ENCODE measurements at places on chromosomes 1 and 21.
A peak's percentile ranks its signal among the peaks of the same experiment; 100 is the strongest.

GRCh38 chr1:46523496-46524353, 27.7 kb downstream of the KNCN start:
- no peak for DNase-seq

- peak; percentile 14 for DNase-seq
These were observed 85.0 kb upstream of the KCNJ15 start for GRCh38 chr21:38171723-38172344.

DNA sequence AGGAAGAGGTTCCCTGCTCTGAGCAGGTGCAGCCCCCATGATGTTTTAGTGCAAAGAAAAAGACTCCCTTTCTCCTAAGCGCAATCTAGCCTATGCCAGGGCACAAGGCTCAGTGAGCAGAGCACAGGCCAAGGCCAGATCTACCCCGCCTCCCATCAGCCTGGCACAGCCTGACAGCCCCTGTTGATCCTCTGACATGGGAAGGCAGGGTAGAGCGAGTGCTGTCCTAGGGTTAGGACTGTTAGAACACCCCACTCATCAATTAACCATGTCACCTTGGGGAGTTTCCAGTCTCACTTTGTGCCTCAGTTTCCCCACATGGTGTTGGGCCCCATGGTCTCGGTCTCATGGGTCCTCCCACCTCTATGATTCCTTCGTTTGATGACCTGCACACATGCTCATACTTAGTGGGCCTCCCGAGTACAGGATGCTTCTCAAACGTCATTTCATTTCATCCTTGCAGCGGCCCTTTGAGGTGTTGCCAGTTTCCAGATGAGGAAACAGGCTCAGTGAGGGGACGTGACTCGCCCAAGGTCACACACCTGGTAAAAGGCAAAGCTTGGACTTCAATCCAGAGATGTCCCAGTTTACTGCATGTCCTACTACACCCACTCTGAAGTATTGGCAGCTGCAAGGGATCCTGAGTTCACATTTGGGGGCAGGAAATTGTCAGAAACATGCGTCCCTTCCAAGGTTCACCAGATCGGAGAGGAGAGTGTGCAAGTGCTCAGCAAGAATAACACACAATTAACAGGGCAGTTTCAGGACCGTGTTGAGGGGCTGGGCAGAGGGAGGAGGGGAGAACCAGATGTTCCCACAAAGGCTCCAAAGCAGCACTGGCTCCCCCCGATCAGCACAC, 213.3 kb downstream of the TRABD2B start:
- no peak for DNase-seq

- DNase-seq, result peak; percentile 15
These were observed 46.0 kb downstream of the KCNK2 start for GRCh38 chr1:215128504-215128903.

GRCh38 chr21:28776251-28776650, 216.4 kb downstream of the LTN1 start:
- DNase-seq, result peak; percentile 92

- DNase-seq, result no peak
These were observed 365.5 kb downstream of the CAMTA1 start for GRCh38 chr1:7150724-7151280.

DNA sequence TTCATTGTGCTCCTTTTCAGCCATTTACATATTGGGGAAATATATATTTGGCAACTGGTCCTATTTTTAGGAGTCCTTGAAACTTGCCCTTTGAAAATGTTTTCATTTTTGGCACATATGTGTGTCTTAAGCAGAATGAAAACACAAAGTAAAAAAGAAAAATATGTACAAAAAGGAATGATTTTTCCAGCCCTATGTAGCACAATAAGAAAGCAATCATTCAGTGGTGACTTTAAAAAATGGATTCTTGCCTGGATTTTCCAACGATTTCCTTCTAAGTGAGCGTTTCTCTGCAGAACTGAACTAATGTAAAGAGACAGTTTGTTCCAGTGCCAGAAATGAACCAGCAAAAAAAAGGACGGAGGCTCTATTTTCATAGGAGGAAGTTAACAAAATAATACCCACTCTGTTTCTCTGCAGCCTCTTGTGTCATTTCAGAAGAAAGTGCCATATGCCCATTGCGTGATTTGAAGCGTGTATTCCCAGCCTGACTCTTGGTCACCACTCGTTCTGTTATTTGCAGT, 340.1 kb downstream of the SETD4 start:
- DNase-seq, result no peak

GRCh38 chr1:113912594-113913311, 7.6 kb downstream of the DCLRE1B start:
- peak; percentile 75 for DNase-seq

- DNase-seq, result peak; percentile 60
These were observed 18.9 kb downstream of the ARHGEF16 start for GRCh38 chr1:3473381-3473844.

DNA sequence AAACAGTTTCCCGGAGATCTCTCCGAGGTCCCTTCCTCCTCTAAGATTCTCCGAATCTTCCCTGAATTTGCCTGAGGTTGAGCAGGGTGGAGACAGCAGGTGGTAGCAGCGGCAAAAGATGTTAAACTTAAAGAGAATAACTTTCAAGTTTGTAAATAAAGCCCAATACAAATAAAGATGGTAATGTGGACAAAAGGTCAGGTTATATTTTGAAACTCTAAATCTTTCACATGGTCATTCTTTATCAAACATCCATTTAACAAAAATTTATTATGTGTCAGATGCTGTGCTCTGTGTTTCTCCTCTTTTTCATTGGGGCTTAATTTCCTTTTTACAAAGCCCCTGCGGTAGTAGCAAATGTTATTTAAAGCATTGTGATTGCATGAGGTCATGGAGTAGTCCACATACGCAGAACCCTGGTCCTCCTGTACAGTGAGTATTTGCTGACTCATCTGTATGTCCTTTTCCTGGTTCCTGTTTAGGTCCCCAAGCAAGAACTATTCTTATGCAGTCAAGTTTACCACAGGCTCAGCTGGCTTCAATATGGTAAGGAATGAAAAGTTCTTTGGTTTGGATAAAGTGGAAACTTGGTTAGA, 119.2 kb downstream of the ITSN1 start:
- DNase-seq, result peak; percentile 97

GRCh38 chr1:174788981-174789380, 210.8 kb upstream of the CACYBP start:
- DNase-seq, result peak; percentile 85

GRCh38 chr1:17700945-17701810, 54.0 kb upstream of the ACTL8 start:
- no peak for DNase-seq

GRCh38 chr1:24097663-24098062, 14.3 kb downstream of the MYOM3 start:
- no peak for DNase-seq

DNA sequence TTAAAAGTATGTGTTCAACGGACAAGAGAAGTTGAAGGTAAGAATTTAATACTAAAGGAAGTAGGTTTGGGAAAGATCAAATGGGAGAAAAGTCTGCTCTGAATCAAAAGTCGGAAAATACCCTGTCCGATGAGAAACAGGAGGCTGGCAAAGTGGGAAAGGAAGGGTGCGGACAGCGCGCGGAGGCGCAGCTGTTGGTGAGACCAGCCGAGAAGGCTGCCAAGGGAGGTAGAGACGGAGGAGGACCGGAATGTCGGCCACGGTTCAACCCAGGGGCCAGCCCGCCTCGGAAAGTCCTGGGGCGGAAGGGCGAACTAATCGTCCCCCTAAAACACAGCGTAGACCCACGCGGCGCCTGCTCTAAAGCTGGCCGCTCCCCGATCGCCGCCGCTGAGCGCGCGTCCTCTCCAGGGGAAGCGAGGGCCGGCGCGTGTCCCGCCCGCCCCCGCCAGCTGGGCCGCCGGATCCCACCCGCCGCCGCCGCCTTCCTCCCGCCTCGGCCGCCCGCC, 639 bp upstream of the SPATA1 start:
- peak; percentile 71 for DNase-seq

GRCh38 chr1:159983681-159984080, 29.6 kb upstream of the SLAMF9 start:
- no peak for DNase-seq

GRCh38 chr1:91948501-91949355, 473 bp upstream of the BRDT start:
- no peak for DNase-seq

GRCh38 chr21:26425576-26425975, 147.5 kb downstream of the CYYR1 start:
- DNase-seq, result no peak

- DNase-seq, result no peak
These were observed 92.1 kb upstream of the LRRN2 start for GRCh38 chr1:204777591-204777990.

DNA sequence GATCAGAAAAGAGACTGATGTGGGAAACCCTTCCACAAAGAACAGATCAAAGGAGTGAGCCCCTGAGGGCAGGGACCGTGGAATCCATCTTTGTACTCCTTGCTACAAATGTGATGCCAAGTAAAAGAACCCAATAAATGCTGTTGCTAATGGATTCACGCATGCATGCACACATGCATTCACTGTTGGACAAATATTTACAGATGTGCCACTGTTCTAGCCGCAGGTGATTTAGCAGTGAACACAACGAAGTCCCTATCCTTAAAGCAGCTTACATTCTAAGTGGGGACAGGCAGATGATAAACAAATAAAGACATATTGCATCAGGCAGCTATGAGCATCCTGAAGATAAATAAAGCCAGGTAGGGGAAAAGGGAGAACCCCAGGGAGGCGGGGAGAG, 67.8 kb downstream of the ITPKB start:
- DNase-seq, result no peak

DNA sequence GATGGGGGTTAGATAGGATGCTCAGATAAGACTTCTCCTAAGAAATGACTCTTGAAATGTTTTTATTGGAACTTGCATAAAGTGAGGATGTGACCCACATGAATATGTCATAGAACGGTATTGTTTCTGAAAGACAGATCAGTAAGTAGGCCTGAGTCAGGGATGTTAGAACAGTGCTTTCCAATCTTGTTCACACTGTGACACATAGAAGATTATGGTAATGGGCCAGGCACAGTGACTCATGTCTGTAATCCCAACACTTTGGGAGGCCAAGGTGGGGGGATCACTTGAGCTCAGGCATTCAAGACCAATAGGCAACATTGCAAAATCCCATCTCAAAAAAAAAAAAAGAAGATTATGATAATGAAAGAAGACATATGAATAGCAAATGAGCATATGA, 32.9 kb downstream of the FMO4 start:
- DNase-seq, result peak; percentile 55

- peak; percentile 42 for DNase-seq
These were observed 129.8 kb downstream of the S1PR1 start for GRCh38 chr1:101366513-101367215.

- no peak for DNase-seq
These were observed 23.5 kb upstream of the SYDE2 start for GRCh38 chr1:85224295-85224694.

- DNase-seq, result no peak
These were observed 2.5 kb downstream of the S100A9 start for GRCh38 chr1:153360190-153360589.

GRCh38 chr1:47577303-47578025, 139.6 kb downstream of the FOXD2 start:
- DNase-seq, result no peak

- DNase-seq, result peak; percentile 12
These were observed 220.9 kb downstream of the ATG4C start for GRCh38 chr1:63004868-63005267.

- no peak for DNase-seq
These were observed 47.2 kb upstream of the SYNC start for GRCh38 chr1:32749771-32750170.

- no peak for DNase-seq
These were observed 51.8 kb upstream of the CASZ1 start for GRCh38 chr1:10848109-10848684.

DNA sequence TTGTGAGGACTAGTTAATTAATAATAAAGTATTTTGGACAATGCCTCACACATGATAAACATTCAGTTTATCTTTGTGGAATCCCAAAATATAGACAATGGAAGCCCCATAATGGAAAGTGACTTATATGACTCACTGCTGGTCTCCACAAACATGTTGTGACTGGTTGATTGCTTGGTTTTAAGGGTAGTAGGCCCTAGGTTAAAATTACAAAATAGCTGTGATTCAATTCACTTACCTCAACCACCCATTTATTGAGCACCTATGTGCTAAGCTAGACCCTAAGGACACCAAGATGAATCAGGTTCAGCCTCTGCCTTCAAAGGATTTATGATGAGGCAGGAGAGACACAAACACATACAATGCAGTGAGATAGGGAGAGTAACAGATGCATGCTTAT, 42.4 kb downstream of the KANK4 start:
- DNase-seq, result no peak

DNA sequence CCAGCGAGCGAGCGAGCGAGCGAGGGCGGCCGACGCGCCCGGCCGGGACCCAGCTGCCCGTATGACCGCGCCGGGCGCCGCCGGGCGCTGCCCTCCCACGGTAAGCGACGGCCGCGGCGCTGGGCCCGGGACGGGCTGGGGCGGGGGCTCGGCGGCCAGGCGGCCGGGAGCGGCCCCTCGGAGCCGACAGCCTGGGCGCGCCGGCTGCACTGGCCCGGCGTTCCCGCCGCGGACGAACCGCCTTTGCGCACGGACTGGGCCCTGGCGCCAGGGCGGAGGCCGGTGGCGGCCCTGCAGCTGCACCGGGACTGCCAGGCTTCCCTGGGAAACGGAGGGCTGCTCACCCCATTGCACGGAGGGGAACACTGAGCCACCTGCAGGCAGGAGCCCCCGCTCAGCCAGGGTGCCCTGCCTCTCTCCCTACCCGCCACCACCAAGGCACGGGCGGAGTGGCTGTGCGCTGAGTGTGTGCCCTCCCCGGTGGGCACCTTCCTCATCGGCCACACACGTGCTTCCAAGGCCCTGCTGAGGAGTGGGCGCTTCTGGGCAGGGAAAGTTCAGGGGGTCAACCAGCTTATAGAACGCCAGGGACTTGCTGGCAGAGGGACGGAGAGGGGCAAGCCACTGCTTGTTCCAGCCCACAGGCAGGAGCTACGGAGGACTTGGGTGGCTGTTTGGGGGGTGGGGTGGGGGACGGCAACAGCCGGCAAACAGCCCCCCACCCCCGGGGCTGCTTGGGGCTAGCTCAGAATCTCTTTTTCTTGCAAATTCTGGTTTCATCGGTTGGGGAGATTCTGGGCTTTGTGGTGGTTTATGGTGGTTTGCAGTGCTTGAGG, 532 bp downstream of the CSF1 start:
- DNase-seq, result no peak

DNA sequence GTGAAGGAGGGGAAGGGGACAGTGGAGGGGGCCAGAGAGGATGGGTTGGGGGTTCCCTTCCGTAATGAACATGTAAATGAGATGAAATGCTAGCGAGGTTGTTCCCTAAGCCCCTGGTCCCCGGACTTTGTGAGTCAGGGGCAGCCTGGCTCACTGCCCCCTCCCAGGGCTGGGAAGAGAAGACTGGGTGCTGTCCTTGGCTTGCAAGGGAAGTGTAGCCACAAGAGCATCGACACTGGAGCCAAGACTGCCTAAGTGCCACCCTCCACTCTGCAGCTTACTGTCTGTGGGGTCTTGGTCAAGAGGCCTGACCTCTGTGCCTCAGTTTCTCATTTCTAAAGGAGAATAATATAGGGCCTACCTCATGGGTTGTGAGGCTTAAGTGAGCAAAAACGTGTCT, 483 bp downstream of the PEAR1 start:
- DNase-seq, result no peak
